ENCODE measurements at places on chromosomes 1 and 21.

- DNase-seq = no peak
Measured at GRCh38 chr21:23853796-23854379, 1753.4 kb downstream of the MRPL39 start.

GRCh38 chr21:42056996-42057689, 14.0 kb upstream of the UMODL1 start:
- DNase-seq = peak; percentile 81

- no peak for DNase-seq
Measured at GRCh38 chr21:34992736-34993398, 56.2 kb downstream of the RUNX1 start.

DNA sequence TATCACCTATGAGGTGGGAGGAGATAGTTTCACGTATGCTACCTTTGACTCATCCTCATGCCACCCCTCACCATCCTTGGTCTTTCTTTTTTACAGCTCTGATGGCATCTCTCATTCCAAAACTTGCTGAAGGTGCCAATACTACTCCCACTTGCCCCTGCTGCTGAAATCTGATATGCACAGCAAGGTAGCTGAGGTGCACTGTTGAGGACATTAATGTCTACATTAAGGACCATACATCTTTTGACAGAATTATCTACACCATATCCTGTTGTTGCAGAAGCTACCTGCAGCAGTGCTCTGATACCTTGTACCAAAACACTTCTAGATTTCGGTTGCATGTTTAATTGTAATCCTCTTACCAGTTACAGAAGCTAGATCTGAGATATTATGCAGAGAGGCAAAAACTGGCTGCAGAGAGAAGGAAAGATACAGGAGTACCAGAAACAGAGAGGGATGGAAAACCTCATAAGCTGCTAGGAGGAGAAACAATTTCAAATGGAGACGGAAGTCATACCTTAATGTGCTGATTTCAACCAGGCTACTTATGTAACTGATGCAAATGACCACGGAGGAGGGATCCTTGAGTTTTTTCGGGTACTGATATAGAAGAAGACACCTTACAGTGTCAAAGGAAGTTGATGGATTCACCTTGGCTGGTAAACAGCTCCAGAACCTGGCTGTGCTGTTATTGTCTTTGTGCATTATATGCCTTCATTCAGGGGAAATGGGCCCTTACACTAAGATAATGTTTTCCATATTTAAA, 19.3 kb upstream of the PTPRC start:
- DNase-seq = no peak

DNA sequence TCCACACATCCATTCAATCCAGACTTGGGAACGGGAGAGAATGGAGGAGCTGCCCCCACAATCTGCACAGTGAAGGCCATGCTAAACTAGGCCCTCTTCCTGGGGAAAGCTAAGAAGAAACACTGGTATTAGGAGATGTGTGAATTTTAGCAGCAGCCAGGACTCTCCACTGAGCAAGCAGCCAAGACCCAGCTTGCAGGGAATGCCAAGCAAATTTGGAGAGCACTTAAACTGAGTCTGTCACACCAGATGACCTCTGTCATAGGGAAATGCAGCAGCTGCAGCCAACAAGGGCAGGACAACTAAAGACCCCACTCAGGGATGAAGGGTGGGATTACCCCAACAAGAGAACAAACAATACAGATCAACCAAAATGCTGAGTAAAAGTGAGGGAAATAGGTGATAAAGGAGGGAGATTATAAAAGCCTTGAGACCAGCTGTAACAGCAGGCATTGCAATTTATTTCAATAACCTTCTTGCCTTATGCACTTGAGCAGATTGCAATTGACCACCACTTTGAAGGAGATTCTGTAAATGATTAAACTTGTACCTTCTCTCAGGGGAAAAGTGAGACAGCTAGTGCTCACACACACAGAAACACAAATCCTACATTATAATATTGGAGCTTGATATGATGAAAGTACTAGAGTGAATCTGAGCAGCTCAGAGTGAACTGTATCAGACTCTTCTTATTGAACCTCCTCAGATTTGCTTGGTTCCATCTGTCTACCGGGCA, 2.5 kb upstream of the CLCA1 start:
- no peak for DNase-seq

DNA sequence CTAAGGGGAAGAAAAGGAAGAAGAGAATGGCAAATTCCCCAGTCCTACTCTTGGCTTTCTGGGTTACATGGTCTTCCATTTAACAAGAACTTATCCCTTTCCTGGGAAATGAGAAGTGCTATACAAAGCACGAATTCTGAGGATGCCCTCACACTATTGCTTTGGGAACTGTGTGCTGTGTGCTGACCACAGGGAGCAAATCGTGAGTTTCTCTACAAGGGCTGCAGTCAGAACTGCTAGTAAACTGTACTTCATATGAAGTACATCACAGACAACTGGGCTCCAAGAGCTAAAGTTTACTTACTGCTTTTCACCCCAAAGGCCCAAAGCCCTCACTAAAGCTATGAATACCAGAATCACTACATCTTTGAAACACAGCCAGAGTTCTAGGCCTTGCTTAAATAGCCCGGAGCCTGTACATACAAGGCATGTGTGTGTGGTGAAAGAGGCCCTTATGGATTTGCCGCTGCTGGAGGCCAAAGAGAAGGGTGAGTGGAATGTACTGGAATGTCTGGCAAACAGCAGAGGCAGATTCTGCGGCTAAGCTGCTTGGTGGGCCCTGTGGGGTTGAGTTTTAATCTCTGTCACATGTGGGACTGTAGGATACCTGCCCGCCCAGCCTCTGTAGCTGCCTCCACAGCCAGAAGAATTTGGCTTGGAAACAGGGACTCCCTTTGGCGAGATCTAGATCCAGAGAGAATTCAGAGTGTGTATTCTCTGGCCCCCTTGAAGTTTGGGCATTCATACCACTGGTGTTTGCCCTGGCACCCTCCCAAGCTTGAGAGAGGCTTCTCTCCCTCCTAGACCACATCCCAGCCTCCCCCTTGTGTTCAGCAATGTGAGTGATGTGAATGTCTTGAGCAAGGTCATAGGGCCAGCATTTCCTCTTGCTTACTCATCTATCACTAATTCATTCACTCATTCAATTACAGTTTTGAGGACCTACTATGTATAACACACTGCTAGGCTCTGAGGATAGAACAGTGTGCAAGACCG, 21.9 kb upstream of the TRIM67 start:
- DNase-seq = no peak

DNA sequence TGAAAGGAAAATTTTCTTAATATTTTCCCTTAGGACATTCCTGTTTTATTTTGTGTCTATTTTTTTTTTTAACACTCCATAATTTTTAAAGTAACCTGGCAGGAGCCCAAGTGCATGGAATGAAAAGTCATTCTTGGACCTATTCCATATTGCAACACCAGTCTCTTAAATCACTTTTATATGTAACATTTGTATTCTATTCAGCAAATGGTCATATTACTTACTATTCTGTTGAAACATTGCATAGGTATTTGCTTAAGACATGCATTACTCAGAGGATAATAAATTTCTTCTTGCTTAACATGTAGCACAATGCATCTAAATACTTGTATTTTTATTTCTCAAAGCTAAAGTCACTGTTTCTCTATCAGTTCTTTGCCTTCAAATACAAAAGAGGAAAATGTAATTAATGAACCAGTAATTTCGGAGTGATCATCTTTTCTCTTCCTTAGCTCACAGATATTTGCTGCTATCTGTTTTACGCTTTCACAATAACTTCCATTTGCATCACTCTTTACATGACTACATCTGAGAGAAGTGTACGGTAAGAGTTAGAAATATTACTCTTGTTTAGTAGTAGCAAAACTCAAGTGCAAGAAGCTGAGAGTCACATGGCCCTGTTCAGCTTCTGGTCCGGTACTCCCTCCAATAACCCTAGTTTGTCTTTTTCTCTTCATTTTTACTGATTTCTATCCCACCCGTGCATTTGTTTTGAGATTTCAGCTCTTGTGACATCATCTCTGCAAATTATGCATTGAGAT, 394.8 kb downstream of the USP25 start:
- no peak for DNase-seq

DNA sequence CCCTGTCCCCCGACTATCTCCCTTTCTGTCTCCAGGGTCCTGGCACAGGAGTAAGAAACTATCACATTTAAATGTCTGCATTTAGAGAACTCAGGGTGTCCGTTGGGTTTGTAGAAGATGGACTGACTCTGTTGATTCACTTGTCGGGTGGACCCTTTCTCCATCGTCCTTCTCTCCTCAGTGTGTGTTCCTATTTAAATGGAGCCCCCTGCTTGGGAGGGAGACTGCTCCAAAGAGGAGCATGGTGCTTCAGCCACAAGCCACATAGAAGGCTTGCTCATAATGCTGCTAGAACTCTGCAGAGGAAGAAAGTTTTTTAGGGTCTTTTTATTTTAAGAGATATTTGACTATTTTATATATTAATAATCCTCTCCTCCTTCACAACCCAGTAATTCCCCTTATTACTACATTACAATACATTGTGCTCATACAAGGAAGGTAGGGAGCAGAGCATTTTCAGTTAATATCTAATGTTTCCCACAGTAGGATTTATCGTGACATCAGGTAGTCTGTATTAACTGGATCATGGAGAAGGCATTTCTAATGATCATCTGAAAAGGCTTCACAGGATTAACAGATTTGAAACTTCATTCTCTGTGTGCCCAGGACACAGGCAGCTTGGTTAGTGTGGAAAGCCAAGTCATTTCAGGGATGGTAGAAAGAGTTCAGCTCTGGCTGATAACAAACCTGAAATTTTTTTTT, 13.8 kb downstream of the FGGY start:
- no peak for DNase-seq

Measured in transverse colon (tissue), 4 donors.